ENCODE measurements at places on chromosomes 4 and X.
A peak's percentile ranks its signal among the peaks of the same experiment; 100 is the strongest.

GRCh38 chr4:151689211-151689991, 71.4 kb downstream of the GATB start:
- DNase-seq: no peak

DNA sequence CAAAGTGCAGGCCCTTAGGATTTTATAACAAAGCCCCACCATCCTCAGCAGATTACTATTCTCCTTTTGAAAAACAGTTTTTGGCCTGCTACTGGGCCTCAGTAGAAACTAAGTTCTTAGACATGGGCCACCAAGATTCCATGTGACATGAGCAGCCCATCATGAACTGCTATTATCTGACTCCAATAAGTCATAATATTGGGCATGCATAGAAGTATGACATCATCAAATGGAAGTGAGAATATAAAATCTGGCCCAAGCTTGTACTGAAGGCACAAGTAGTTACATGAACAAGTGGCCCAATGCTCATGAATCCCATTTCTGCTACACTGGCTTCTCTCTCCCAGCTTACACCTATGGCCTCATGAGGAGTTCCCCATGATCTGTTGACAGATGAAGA, 404.8 kb downstream of the EPHA5 start:
- DNase-seq: no peak

DNA sequence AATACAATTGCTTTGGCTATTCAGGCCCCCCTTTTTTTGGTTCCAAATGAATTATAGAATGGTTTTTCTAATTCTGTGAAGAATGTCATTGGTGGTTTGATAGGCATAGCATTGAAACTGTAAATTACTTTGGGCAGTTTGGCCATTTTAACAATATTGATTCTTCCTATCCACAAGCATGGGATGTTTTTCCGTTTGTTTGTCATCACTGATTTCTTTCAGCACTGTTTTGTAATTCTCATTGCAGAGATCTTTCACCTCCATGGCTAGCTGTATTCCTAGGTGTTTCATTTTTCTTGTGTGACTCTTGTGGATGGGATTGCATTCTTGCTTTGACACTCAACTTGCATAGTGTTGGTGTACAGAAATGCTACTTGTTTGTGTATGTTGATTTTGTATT, 33.0 kb downstream of the ADH6 start:
- DNase-seq: no peak

DNA sequence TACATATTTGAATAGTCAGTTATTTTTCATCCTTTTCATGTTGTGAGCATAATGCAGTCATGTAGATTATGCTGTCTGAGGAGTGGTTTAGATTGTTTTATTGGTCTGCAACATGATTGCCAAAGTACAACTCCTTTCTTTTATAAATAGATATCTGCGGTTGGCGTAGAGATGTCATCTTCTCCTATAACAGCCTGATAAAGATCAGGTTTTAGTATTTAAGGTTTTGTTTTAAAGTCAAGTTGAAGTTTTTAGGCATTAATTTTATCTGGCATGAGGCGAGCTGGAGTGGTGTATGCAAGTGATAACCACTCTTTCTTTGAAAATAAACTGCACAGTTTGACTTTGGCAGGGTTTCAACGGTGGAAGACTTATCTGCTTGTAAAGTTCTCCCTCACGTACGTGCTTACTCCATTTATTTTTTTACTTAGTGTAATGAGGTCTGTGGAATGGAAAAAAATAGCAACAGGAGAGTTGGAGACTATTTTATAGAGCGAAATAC, 126.3 kb downstream of the FBXO8 start:
- peak; percentile 13 for DNase-seq

GRCh38 chrX:45972636-45973035, 572.6 kb downstream of the ZNF674 start:
- no peak for DNase-seq

DNA sequence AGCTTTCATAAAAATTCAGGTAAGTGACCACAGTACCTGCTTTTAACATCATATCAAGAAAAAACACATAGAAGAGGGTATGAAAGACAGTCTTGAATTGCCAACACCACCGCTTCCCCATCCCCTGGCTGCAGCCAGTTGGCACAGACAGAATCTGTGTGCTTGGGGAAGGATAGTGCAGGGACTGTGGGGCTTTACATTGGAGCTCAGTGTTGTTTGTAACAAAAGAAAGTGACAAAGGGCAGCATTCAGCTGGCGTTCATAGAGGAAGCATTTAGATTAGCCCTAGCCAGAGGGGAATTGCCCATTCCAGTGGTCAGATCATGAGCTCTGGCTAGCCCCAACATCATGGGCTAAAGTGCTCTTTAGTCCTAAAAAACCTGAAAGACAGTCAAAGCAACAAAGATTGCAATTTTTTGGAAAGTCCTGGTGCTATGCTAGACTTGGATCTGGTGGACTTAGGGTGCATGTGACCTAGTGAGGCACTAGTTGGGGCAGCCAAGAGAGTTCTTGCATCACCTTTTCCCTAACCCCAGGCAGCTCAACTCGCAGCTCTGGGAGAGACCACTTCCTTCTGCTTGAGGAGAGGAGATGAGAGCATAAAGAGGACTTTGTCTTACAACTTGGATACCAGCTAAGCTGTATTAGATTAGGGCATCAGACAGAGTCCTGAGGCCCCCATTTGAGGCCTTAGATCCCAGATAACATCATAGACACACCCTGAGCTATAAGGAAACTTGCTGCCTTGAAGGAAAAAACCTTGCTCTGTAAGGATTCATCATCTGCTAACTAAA, 1602.4 kb upstream of the ADGRL3 start:
- DNase-seq: no peak

GRCh38 chr4:63786171-63786570, 623.1 kb downstream of the TECRL start:
- DNase-seq: no peak

DNA sequence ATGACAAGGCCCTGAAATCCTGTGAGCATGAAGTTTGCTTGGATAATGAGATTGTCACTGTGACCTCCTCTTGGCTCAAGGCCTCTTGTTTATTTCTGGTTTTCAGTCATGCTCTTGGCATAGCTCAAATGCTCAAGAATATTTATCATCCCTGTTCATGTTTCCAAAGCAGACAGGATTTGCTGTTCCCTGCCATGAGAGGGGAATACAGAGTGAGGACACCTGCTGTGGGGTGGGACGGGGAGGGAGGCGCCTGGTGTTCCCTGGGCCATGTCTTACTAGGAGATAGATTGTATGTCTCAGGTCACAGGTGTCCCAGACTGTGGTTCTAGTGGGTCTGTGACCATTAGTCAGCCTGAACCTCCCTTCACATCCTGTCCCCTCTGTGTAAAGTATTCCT, 34.9 kb upstream of the SH3RF1 start:
- DNase-seq: peak; percentile 75

GRCh38 chrX:136063340-136064079, 78.3 kb downstream of the SLC9A6 start:
- DNase-seq: peak; percentile 30

- DNase-seq: no peak
Measured at GRCh38 chr4:123698556-123698955, 302.0 kb downstream of the SPRY1 start.

GRCh38 chrX:112714357-112714918, 34.7 kb upstream of the LHFPL1 start:
- DNase-seq: no peak

DNA sequence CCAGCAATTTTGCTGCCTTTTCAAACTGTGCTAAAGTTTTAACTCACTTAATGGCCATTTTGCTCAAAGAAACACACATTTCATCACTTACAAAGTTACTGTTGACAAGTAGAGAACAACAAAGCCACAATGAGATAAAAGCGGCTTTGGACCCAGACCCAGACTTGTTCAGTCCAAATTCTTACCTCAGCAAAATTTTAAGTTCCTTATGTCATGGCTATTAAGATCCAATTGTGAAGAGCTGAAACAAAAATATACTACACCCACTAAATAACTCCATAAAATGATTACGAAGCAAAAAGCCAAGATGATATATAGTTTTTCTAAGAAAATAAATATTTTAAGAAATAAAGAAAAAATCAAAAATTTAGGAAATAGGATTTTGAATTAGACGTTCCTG, 137.0 kb upstream of the INPP4B start:
- DNase-seq: no peak

DNA sequence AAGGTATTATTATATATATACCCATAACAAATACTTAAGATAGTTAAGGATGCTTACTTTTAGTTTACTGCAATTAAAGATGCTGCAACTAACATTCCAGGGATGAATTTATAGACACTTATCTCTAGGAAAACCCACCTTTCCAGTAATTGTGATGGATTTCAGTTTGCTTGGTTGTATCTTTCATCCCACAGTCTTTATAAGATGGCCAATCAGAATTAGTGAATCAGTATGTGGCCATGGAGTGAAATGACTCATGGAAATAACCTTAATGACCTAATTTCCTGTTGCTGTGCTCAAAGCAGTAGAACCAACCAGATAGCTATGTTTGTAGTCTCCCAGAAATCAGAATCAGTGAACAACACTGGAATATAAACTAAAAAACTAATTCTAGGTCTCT, 26.4 kb downstream of the MOSPD2 start:
- DNase-seq: peak; percentile 71

GRCh38 chr4:17544205-17544604, 29.2 kb downstream of the CLRN2 start:
- DNase-seq: peak; percentile 16

- DNase-seq: no peak
Measured at GRCh38 chr4:157907226-157907946, 265.4 kb downstream of the GASK1B start.

DNA sequence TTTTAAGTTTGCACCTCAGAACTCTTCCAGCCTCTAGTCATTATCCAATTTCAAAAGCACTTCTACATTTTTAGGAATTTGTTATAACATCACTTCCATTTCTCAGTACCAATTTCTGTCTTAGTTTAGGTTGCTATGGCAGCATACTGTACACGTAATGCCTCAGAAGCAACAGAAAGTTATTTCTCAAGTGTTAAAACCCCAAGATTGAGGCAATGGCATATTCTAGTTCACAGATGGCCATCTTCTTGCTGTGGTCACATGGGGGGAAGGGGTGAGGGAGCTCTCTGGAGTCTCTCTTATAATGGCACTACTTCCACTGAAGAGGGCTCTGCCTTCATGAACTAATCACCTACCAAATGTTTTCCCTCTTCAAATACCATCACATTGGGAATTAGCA, 220.3 kb upstream of the CTSO start:
- DNase-seq: no peak

GRCh38 chr4:63155561-63155960, 1253.7 kb downstream of the TECRL start:
- DNase-seq: no peak

GRCh38 chr4:23235628-23236390, 543.1 kb downstream of the GBA3 start:
- no peak for DNase-seq

- no peak for DNase-seq
Measured at GRCh38 chrX:7252013-7252610, 104.2 kb upstream of the PUDP start.

- DNase-seq: peak; percentile 13
Measured at GRCh38 chrX:19334945-19335626, 8.6 kb upstream of the PDHA1 start.

DNA sequence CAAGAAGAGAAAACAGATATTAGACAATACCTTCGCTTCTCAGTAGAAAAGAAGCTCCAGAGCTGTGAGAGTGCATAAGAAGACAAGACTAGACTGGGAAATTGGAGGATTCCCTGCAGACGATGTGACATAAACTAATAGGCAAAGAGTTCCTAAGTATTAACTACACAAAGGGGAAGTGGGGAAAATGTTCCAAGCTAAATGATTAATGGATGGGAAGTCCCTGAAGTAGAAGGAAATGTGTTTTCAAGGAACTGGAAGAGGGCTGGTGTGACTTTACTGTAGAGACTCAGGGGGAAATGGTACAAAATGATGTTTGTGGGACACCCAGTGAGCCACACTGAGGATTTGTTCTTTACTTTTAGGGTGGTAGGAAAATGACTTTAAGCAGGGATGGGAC, 69.7 kb upstream of the DCLK2 start:
- no peak for DNase-seq

GRCh38 chrX:69900491-69900890, 149.2 kb downstream of the AWAT2 start:
- no peak for DNase-seq

DNA sequence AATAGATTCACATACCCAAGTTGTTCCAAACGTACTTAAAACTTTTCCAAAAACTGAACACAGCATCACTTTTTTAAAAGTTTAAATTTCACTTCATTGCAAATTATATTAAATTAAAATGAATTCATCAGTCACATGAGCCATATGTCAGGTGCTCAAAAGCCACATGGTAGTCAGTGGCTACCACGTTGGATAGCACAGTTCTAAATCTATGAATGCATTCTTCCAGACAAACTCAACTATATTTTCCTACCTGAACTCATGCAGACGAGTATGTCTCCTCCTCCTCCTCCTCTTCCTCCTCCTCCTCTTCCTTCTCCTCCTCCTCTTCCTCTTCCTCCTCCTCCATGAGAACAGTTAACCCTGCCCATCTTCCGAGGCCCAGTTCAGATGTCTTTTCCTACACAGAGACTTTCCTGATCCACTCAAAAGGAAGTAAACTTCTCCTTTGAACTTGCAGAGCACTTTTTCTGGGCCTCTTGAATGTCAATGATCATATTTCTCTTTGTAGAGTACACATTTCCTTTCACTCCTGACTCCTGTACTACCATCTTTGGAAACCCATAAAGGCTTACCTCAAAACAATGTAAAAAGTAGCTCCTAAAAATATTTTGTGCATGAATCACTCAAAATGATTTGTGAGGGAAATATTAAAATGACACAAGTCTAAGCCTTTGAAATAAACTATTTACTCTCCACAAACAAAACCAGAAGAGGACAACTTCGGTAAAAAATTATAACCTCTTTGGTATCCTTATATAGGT, 172.6 kb downstream of the AMELX start:
- peak; percentile 46 for DNase-seq

GRCh38 chr4:123444290-123444731, 47.7 kb downstream of the SPRY1 start:
- DNase-seq: no peak

GRCh38 chr4:112704991-112705845, 68.3 kb downstream of the LARP7 start:
- DNase-seq: peak; percentile 77

DNA sequence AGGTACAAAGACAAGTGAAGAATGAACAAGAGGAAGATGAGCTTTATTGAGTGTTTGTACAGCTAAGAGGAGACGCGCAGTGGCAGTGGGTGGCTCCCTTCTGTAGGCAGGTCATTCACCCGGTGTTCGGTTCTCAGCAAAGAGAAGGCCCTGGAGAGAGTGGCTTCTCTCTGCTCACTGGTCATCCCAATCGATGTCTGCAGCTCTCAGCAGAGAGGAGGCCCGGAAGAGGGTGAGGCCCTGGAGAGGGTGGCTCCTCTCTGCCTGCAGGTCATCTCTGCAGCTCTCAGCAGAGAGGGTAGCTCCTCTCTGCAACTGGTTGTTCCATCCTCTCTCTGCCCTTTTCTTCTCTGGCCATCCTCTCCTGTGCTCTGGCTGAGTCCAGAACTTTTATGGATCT, 126.5 kb downstream of the UGT8 start:
- no peak for DNase-seq

GRCh38 chr4:5055411-5055810, 4.1 kb downstream of the STK32B start:
- no peak for DNase-seq

DNA sequence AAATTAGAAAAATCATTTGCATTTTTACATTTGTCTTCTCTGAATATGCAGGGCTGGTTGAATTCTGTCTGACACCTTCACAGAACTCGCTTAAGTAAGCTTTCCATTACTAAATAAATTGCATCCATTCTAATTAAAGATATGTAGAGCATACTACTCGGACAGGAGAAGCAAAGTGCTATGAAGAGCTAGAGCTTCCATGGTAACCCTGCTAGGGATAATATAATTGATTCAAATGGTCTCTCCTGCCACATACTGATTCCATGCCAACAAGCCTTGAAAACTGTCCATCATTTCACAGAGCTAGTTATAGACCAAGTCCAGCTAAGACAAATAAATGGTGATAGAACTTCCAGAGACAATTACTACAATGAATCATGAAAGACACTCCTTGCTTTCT, 571.5 kb downstream of the KCNIP4 start:
- no peak for DNase-seq
